Head of caudate nucleus (tissue), 42 donors: ENCODE measurements at places on chromosomes 16 and 17.

- DNase-seq: no peak
Observed at GRCh38 chr17:45363498-45363897, 46.7 kb upstream of the MAP3K14 start.

DNA sequence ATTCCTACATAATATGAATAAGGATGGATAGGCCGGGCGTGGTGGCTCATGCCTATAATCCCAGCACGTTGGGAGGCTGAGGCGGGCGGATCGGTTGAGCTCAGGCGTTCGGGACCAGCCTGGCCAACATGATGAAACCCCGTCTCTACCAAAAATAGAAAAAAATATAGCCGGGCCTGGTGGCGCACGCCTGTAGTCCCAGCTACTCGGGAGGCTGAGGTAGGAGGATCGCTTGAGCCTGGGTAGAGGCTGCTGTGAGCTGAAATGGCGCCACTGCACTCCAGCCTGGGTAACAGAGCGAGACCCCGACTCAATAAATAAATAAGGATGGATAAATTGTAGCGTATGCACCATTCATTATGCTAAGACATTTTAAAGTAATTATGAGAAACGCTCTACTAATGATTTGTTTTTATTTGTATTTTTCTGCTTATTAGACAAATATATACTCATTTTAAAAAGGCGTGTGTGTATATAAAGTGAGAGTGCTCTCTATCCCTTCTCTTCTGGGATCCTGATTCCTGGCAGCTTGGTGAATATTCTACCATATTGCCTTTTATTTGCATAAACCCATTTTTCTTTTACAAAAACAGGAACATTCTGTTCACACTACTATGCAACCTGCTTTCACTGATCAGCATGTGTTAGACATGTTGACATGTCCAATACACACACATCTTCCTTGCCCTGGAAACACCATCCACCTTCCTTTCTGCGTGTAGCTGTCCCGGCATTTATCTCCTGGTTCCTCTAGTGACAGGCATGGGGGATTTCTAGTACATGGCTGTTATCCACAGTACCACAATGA is 26.4 kb downstream of the DDX19A start:
- DNase-seq: no peak

GRCh38 chr17:74773871-74774286 is 2.3 kb downstream of the NAT9 start:
- no peak for DNase-seq

GRCh38 chr17:55672585-55673501 is 49.8 kb downstream of the TMEM100 start:
- DNase-seq: no peak

GRCh38 chr16:27111486-27111885 is 44.8 kb downstream of the C16orf82 start:
- DNase-seq: no peak

DNA sequence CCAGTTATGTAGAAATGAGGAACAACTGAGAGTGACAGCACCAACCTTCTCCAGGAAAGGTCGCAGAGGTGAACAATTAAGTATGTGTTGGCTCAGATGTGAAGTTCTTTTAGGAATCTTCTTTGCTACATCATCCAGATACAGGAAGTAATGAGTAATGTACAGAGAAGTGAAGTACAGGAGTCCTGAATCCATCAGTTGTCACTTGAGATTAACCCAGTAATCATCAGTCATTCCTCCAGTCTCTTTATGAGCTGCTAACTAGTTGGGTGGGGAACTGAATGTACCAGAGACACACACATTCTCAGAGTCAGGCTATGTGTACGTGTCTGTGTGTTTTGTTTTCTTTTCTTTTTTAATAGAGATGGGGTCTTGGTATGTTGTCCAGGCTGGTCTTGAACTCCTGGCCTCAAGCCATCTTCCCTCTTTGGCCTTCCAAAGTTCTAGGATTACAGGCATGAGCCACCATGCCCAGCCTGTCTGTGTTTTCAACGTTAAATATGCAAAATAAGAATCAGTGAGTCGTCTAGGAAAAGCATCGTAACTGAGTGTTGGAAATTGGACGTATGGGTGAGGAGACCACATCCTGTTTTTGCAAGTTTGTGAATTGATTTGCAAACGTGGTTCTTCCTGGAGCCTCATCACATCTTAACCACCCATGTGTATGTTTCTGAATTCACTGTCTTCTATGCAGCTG is 19.9 kb downstream of the ZNF200 start:
- no peak for DNase-seq

DNA sequence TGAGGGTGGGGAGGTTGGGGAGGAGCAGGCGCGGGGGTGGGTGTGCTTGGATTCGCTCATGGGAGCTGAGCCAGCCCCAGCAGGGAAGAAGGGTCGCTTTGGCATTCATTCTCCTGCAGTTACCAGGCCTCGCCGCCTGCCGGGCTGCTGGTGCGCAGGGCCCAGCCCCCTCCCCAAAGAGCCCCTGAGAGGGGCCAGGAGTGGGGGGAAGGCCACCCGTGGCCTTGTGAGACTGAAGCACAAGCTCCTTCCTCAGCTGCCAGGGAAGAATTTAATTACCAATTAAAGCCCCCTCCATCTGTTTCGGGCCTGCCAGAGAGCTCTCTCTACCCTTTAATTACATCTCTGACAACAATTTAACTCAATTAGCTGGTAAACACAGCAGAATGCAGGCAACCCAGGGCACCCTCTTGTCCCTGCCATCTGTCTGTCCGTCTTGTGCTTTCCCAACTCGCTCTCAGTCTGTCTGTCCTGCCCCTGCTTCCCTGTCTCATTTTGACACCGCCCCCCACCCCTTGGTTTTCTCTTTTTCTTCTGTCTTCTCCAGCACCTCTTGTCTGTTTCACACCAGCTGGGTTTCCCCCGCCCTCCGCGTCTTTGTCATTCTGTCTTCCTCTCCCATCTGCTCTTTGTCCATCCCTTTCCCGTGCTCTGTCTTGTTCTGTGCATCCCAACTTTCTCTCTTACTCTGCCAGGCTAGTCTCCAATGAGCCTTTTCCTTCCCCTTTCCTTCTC is 32.7 kb downstream of the CDK5RAP3 start:
- DNase-seq: no peak

GRCh38 chr16:85306071-85306792 is 194.0 kb upstream of the CIBAR2 start:
- peak; percentile 41 for DNase-seq

DNA sequence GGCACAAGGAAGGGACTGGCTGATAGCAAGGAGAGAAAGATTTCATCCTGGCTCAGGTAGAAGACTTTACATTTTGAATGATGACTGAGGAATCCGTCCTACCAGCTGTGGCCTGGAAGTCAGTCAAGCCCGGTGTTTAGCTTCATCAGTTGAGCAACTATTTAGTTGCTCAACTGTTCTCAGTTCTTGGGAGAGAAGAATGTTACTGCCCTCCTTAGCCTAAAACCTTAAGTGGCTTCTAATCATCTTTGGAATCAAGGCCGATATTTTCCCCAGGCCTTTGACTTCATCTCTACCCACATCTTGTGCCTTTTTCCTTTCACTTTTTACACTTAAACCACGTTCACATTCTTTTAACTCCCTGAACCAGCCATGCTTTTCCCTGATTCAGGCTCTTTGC is 17.3 kb upstream of the RBL2 start:
- no peak for DNase-seq

GRCh38 chr16:66661210-66661560 is 35.4 kb downstream of the CMTM4 start:
- DNase-seq: no peak

DNA sequence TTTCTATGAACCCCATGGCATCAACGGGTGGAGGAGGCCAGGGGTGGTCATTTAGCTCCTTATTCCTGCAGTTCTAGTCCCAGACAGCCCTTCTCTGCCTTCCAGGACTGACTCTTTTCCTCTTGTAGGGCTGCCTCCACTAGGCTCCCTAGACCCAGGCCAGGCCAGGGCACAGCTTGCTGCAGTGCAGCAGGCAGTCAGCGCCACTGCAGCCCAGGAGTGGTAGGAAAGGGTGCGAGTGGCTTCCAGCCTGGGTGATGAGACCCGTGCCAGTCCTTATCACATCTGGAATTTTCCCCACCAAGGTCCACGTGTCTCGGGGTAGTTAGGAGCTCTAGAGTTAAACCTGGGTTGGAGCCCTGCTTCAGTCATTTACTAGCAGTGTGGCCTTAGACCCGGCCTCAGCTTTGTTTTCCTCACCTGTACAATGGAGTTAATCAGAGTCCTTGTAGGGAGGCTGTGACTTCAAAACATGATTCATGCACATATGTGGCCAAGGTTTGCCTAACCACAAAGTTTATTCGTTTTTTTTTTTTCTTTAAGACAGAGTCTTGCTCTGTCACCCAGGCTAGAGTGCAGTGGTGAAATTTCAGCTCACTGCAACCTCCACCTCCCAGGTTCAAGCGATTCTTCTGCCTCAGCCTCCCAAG is 4.7 kb downstream of the SLC5A11 start:
- DNase-seq: no peak

- no peak for DNase-seq
Observed at GRCh38 chr17:40485851-40486521, 15.4 kb downstream of the TNS4 start.

DNA sequence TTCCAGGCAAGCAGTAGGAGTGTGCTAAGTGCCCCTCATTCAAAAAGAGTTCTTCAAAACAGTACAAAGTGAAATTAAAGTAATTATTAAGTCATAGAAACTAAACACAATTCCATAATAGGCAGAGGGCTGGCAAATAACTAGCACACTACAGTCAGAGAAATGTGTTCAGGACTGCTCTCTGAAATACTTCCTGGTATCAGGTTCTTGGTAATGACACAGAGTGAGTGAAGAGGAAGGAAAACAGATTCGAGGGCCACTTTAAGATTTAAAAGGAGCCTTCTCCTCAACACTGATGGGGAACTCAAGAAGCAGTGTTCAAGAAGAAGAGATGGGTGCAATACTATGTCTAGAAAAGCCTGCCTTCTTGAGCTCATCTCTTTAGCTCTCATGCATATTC is 139.2 kb downstream of the TOX3 start:
- no peak for DNase-seq

DNA sequence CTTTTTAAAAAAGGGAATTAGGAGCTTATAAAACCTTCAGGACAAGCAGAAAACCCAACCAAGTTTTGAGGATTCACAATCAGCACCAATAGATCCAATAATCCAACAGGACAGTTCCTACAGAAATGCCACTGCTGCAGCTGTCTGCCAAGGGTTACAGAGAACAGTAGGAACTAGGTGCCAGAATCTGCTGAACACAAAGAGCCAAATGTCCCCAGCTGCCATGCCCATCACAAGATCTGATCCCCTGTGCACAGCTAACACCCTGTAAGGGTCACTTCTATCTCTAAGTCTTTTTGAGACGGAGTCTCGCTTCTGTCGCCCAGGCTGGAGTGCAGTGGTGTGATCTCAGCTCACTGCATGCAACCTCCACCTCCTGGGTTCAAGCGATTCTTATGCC is 262.3 kb downstream of the STX8 start:
- DNase-seq: peak; percentile 55

- no peak for DNase-seq
Observed at GRCh38 chr17:47872019-47872650, 21.2 kb upstream of the SP6 start.
